ENCODE measurements at places on chromosomes 1 and 21.

DNA sequence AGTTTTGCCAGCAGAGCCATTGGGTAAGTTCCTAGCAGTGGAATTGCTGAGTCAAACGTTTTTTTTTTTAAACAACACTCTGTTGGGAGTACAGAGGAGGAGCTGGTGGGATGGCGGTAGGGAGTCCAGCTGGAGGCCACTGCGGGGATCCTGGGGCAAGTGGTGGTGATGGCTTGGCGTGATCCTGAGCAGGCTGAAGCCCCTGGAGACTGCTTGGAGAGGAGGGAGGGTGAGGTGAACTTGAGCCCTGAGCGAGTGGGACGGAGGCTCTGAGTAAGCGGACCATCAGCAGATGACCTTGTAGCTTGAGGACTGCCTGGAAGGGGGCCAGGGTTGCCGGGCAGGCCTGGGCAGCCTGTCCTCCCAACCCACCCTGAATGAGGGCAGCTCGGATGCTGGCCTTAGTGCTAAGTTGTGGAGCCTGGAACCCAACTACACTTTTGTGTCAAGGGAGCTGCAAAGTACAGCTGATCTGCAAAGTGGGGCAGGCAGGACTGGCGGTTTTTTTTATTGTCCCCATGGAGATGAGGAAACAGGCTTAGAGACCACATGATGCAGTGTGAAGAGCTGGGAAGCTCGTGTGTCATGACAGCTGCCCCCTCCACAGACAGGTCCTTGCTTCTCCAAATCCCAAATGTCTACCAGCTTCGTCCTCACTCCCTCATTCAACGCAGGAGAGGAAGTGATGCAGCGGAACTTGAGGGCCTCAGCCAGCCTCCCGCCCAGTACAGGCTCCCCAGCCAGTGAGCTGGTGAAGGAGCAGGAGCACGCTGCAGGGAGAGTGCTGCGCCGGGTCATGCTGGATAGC lies 20.2 kb downstream of the MRPL37 start:
- DNase-seq, result no peak

GRCh38 chr1:24990779-24991641 lies 60.9 kb upstream of the RUNX3 start:
- no peak for DNase-seq

DNA sequence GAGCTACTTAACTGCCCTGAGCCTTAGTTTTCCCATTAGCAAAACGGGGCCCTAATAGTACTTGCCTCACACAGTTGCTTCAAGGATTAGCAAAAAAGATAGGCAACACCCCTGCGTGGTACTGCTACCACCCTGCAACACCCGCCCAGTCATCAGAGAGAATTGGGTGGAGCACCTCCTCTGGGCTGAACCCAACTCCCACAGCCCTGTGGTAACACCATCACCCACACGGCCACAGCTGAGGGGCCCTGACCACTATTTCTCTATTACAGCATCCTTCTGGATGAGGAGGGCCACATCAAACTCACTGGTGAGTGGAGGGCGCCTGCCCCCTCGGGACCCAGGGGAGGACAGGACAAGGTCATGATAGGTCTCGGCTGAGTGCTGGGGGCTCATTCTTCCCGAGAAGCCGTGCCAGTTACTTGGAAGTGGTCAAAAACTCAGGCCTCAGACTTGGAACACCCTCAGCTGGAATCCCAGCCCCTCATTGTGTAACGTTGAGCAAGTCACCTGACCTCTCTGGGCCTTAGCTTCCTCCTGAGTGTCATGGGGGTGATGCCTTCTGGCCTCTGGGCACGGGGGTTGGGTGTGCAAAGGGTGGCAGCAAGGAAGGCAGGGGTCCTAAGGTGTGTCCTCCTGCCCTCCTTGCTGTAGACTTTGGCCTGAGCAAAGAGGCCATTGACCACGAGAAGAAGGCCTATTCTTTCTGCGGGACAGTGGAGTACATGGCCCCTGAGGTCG lies 24.6 kb downstream of the RPS6KA1 start:
- DNase-seq, result no peak

DNA sequence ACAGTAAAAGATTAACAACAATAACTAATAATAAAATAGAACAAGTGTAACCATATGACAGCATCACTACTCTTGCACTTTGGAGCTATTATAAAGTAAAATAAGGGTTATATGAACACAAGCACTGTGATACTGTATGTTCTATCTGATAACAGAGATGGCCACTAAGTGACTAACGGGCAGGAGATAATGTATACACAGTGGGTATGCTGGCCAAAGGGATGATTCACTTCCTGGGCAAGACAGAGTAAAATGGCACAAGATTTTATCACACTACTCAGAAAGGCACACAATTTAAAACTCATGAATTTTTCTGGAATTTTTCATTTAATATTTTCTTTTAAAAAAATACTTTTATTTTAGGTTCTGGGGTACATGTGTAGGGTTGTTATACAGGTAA lies 12.3 kb downstream of the SLC9C2 start:
- DNase-seq, result no peak

All from cortex of kidney (tissue), 1 donor.